Stimulated activated CD4-positive, alpha-beta T cell treated with anti-CD3 and anti-CD28 coated beads, TNF-alpha, amount 100 ng/mL, for 24 hours (primary cell): ENCODE measurements at places on chromosomes 4 and X.

DNA sequence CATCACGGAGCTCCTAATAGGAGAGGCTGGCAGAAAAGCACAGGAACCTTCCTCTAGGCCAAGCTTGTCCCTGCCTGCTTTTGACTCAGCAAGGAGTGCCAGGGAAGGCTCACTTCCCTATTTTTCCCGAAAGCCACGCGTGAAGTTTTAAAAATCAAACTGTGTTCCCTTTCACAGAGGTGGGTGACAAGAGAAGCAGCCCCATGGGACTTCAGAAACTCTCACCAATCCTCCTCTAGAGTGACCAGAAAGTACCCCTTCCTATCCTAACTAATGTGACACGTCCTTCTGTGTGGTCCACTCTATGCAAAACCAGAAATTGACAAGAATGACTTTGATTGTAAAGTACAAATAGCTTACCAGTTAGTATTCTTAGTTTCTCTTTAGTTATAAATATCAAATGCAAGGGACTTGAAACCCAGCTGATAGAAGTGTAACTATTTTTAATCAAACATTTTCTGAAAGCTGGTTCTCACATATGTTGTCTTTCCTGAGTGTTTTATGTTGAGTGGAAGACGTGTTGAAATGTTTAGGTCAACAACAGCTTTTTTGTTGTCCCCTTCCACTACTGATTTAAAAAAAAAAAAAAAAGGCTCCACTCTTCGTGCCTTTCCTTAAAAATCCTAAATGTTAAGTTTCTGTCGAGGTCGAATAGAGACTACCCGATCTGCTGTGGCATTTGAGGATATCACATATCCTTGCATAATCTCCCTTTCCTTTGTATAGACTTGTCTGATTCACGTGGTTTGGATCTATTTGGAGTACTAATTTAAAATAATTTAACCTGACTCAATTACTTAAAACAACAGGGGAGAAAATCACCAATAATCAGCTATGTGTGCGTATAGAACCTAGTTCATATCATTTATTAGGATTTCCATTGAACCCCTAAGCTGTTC lies 42.1 kb downstream of the NFKB1 start:
- no peak for DNase-seq

DNA sequence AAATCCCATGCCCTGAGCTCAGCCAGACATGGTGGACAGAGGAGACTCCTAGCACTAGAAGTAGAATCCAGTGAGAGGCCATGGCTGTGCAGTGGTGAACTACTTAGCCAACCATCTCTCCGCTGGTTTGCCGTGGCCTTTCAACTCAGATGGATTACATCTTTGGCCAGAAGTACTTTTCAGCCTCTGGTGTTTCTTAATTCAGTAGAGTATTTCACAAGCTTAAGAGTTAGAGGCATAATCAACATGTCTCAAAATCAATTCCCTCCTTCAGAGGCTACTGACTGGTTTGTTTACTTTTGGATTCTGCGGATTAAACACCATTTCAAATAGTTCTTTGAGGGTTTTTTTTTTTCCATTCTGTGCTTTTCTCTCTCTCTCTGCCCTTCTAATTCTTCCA lies 91.1 kb upstream of the PGRMC2 start:
- no peak for DNase-seq

DNA sequence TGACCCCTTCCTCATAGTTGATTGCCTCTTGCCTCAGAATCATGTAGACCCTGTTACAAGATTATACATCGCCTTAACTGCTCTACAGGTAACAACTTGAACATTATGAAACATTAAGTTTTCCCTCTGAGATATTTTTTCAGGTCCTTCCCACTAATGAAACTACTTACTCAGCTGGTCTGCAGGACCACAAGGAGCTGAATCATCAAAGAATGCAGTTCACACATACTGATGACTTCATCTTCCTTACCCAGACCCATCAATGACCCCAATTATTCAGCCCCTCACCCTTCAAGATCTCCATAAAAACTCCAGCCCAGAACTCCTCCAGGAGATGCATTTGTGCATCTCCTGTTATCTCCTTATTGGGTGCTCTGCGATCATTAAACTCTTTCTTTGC lies 720.9 kb downstream of the RAPGEF2 start:
- no peak for DNase-seq

- no peak for DNase-seq
Observed at GRCh38 chr4:10413177-10413576, 44.0 kb downstream of the ZNF518B start.
